ENCODE measurements at places on chromosomes 12 and 14.
A peak's percentile ranks its signal among the peaks of the same experiment; 100 is the strongest.

- no peak for DNase-seq
Measured at GRCh38 chr12:124821252-124822200, 42.1 kb downstream of the SCARB1 start.

GRCh38 chr14:23478109-23478759 is 8.7 kb downstream of the NGDN start:
- peak; percentile 57 for DNase-seq

DNA sequence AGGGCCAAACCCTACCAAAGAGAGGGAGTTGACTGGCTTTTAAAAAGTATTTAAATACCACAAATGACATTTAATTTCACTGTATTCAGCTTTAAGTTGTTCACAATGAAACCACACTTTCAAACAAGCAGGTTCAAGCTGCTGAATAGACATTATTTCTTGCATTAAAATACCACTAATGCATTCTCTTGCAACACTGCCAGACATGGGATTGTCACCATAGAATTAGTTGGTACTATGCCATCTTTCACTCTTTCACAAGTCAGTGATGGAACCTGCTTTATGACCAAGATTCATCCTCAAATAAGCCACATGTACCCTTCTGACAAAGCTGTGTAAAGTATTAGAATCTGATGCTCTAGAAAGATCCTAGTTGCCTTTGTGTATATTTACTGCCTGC is 239.4 kb downstream of the PAWR start:
- DNase-seq, result no peak

- no peak for DNase-seq
Measured at GRCh38 chr14:103483600-103483999, 39.0 kb downstream of the CKB start.

- DNase-seq, result no peak
Measured at GRCh38 chr14:101953151-101953550, 11.2 kb upstream of the DYNC1H1 start.

DNA sequence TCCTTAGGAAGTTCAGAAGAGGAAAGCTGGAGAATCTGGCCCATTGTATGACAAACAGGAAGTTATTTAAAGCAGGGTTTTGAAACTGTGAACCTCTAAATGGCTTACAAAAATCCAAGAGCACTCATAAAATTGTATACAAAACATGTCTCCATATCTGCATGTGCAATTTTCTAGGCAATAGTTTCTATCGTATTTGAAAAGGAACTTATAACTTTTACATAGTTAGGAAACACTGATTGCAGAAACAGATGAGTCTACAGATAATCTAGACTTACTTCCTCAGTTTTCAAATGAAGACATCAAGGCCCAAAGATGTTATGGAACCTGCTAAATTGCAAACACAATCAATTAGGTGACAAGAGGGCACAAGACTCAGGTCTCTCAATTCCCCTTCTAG is 53.3 kb upstream of the ETV6 start:
- no peak for DNase-seq

GRCh38 chr12:115623764-115624334 is 653.6 kb downstream of the MED13L start:
- no peak for DNase-seq

GRCh38 chr12:100576331-100577036 is 3.0 kb downstream of the GAS2L3 start:
- DNase-seq, result no peak

- DNase-seq, result no peak
Measured at GRCh38 chr12:125220404-125221273, 155.4 kb downstream of the AACS start.

DNA sequence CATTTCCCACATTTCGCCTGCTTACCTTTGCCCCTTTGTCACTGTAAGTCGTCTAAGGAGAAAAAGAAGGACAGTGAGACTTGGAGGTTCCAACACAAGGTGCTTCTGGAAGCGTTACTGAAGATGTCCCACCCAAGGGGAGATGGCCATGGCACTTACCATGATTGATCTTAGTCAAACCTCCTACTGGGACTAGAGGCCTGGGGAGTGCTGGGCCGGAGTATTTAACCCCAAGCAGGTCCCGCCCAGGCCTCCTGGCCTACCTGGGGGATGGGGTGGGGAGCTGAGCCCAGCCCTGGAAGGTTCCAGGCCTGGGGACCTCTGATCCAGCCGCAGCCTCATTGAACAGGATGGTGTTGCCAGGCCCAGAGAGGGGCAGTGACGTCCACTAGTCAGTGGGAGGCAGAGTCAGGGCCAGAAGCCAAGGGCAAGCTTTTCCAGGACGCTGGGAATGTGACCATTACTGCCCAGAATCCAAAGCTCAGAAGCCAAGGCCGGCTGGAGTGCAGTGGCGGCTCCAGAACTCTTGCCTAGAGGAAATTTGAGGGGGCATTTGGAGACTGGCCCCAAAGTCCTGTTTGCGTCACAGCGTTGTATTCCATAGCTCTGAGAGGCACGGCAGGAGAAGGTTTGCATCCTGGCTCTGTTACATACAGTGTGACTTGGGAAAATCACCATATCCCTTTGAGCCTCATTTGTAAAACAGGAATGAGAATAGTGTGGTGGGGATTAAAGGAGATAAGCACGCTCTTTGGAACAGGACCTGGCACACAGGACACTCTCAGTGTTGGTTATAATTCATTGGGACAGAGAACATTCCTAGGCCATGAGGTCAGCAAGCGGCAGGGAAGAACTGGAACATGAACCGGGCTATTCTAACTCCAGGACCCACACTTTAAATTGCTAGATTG is at the start of gene HPD:
Gene HPD, minus strand, starts transcription at position 198 of the 911 bp plus-strand sequence. Its CDS starts 36 bp downstream, at position 162.
- no peak for DNase-seq

DNA sequence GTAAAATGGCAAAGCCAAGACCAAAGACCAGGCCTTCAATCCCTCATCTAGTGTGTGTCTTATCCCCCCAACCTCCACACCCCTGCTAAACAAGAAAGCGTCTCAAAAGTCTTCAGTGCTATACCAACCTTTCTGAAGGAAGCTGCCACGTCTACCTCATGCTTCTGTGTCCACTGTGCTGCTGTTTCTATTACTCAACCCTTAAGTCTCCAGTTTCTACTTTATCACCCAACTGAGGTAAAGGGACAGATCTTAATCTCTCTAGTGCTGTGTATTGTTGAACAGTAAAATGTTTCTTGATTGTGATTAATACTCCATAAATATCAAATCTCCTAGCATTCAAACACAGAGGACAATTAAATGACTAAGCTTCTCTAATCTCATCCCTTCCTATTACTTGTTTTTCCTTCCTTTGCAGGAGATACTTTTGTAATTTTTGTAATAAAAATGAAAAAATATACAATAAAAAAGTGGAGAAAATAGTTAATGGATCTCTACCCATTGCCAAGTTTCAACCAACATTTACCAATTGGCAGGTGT is 23.3 kb downstream of the BTBD7 start:
- DNase-seq, result no peak

DNA sequence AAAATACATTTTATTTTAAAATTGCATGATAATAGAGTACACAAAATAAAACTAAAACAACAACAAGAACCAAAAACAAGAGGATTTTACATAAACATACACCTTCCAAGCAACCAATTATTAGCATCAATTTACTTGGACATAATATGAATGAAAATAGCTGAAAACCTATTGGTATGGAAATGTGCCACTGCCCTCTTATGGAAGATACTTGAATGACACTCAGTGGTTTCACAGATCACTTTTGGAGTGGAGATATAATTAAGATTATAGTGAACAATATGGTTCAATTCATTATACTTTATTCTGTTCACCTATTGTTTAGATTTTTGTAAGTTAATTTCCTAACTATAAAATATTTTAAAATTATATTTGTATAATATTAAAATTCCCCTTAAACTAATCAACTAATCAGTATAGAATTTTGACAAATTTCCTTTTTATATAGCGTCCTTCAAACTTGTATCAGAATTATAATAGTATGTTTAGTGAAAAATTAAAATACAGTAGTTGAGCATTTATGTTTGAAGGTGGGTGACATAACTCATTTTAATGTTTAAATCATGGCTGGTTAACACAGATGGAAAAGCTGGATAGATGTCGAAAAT is 70.1 kb downstream of the SLC6A15 start:
- no peak for DNase-seq

- DNase-seq, result no peak
Measured at GRCh38 chr12:115588131-115588530, 689.4 kb downstream of the MED13L start.

DNA sequence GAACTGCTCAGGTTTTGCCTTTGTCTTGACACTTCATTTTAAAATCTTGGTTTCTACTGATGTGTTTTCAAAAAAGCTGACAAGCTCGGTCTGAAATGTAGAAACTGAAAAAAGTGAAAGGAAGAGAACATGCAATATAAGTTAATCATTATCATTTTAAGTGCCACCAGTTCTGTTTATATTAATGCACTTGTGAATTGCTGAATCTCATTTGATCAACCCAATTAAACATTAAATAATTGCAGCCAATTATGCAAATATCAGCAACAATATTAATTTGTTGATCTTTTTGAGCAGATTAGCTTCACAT is 133.8 kb downstream of the BCAT1 start:
- DNase-seq, result no peak

DNA sequence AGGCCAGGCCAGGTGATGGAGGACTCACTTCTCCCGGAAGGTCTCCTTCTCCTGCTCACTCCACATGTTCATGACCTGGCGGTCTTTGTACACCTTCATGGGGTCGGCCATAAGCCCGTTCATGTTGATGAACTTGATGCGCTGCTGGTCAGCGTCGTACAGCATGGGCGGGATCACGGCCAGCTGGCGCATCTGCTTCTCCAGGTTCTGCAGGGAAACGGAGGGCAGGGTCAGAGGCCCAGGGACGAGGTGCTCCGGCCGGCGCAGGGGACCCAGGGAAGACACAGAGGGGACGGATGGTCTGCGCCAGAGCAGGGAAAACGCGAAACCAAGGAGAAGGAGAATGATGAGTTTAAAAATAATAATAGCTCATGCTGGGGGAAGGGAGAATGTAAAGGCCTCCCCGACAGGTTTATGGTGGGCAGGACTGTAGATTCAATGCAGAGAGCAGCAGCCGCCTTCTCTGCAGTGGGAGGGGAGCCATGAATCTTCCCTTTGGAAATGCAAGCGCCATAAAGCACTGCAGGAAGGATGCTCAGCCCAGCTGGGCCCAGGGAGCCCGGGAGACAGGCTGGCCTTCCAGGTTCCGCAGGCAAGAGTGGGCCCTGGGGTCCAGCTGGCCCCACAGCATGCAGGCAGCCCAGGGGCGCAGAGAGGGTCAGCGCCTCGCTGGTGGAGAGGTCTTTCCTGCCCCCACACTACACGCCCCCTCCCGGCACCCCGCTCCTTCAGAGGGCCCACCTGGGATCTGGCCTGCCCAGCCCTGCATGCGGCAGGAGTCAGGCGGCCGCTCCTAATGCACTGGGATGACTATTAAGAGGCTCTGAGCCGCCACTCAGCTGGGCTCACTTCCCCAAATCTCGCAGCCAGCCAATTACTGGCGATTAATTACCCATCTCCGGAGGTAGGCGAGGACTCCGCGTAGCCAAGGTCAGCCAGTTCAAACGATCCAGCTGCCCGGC is 132.0 kb downstream of the RFLNA start:
- DNase-seq, result no peak

DNA sequence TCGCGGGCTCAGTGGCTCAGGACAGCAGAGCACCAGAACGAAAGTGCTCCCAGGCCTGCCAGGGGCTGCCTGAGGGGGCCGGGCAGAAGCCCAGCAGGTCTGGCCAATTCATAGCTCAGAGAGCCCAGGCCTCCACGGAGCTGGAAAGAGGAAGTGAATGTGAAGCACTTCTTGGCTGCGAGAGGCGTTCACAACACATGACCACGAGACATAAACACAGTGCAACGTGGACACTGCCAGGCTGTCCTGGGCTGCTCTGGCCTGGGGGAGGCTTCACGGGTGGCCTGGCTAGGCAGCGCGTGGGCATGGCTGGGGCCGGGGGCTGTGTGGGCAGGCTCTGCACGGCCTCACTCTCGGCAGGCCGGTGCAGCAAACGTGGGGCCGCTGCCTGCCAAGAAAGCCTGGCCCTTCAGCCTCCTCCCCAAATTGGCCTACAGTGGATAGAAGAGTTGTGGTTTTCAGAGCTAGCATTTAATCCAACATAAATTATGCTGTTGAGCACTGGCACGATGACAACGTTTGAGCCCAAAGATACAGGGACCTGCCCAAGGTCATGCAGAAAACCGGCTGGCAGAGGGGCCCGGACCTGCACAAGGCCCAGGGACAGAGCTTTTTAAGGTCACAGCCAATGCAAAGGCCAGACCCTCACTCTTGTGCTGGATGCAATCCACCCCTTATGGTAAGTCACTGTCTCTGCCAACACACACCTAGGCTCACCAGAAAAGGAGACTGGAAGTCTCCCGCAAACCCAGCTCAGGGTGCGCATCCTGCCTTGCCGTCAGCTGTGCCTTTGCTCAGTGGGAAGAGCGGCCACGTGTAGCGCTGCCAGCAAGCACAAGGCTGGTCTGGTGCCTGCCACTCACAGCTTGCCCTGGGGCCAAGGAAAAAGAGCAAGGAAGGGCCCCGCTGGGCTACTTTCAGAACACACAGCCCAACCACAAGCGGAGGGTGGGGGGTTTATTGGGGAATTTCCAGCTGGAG is 8.6 kb downstream of the SLC25A29 start:
- DNase-seq, result no peak

- DNase-seq, result no peak
Measured at GRCh38 chr12:68011882-68012207, 22.6 kb downstream of the IFNG-AS1 start.

- no peak for DNase-seq
Measured at GRCh38 chr14:30868736-30869135, 5.6 kb upstream of the COCH start.

GRCh38 chr12:124939421-124940142 is 25.1 kb upstream of the UBC start:
- peak; percentile 95 for DNase-seq

DNA sequence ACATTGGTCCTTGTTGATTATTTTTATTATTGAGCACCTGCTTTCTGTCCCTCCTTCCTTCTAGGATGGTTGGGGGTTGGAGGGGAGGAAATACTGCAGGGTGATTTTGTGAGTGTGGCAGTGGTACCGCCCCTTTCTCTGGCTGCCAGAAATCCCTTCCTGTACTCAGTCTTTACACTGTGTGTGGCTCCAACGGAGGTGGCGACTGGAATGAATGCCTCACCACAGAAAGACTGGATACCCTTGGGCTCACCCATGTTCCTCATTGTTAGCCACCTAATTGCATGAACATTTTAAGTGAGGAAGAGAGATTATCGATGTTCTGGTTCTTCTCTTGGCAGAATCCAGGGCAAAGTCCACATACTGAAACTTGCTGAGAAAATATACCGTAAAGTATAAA is 272.0 kb upstream of the E2F7 start:
- DNase-seq, result no peak

DNA sequence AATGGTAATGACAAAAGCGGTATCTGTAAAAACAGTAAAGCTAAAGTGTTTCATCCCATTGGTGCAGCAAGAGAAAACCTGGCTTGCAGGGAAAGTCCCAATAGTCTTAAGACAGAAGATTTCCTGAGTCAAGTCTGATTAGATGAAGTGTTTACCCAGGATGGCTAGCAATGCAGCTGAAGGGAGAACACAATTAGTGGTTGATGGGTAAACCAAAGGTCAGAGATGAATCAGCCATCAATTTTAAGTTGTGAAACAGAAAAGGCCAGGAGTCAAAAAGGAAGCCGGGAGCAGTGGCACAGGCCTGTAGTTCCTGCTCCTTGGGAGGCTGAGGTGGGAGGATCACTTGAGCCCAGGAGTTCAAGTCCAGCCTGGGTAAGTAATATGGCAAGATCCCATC is 52.6 kb downstream of the SEC23A start:
- DNase-seq, result no peak

GRCh38 chr12:54411391-54412241 is 7.5 kb downstream of the ITGA5 start:
- peak; percentile 71 for DNase-seq

- peak; percentile 21 for DNase-seq
Measured at GRCh38 chr12:42590330-42590934, 886 bp upstream of the PRICKLE1 start.

GRCh38 chr14:60061371-60061770 is 30.4 kb upstream of the PCNX4 start:
- DNase-seq, result no peak

- no peak for DNase-seq
Measured at GRCh38 chr12:27937768-27938167, 34.8 kb downstream of the PTHLH start.

All from activated T-cell treated with anti-CD3 and anti-CD28 coated beads, Interleukin-2, amount 50 U/mL, for 48 hours (primary cell).